Stimulated activated CD8-positive, alpha-beta memory T cell treated with anti-CD3 and anti-CD28 coated beads, Interleukin-15, amount 100 ng/mL, for 4 hours (primary cell): ENCODE measurements at places on chromosomes 1 and 21.

DNA sequence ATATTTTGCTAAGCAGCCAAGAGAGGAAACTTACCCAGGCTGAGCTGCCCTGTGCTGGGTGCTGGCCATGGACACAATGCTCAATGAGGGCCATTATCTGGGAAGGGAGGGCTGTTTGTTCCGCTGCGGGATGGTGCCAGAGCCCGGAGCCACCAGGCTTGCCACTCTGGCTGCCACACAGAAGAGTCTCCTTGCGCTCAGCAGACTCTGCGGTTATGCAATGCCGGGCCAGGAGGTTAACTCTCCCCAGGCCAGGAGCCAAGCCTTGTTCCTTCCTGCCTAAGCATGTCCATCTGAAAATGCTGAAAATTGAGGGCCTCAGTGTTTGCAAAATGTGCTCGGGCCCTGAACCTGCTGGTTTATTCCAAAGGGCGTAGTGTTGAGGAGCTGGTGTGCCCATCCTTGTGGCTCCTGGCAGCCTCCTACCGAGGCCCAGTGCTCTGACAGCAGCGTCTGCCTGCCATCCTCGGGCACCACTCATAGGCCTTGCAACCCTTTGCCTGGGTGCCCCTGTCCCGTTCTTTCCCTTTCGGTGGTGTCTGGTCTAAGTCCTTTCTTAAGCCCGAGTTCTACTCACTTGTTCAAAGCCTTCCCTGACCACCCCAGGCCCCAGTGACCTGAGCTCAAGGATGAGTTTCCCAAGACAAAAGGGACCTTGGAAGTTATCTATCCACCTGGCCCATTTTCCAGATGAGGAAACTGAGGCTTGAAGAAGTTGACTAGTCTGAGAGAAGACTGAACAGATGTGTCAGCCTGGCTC lies 133.8 kb upstream of the EDN2 start:
- no peak for DNase-seq

DNA sequence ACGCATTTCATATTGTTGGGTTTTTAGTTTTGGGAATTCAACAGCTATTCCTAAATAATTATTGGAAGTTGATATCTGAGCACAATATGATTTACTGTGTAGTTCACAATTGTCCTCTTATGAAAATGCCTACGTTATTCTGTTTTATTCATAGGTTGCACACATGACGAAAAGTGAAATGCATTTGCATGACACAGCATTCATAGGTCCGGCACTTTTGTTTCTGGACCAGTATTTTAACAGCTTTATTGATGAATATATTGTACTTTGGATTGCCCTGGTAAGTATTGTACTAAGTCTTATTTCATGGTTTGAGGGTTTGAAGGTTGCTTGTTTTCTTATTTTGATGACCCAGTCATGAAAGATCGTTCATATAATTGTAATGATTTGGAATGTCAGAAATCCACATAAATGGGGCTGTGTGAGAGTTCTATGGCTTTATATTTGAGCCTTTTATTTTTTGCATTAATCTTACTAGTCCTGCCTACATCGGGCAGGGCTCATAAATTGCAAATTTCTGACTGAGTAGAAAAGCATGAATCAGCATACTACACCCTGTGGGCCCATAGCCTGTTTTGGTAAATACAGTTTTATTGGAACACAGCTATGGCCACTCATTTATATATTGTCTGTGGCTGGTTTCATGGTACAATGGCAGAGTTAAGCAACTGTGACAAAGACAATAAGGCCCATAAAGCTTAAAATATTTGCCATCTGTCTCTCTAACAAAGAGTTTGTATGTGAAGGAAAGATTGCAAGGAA lies 17.0 kb downstream of the DENND2D start:
- no peak for DNase-seq

DNA sequence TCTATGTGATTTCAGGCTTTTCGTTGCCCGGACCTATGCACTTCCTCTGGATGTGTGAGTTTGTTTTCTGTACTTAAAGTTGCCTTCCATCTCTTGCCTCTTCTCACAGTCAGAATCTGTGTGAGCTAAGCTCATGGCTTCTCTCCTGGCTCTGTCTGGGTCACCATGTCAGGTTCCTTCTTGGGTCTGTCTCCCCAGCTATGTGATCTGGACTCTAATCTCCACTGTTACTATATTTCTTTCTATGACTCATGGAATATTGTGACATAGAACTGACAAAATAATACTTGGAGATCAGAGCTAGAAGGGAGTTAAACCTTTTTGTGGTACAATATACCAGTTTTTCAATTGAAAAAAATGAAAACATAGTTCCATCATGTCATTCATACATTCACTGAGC lies 172.7 kb upstream of the FGGY start:
- DNase-seq = no peak

GRCh38 chr1:224541072-224541790 lies 74.9 kb upstream of the CNIH3 start:
- no peak for DNase-seq

GRCh38 chr1:116373431-116374352 lies 648 bp downstream of the ATP1A1 start:
- peak; percentile 30 for DNase-seq

DNA sequence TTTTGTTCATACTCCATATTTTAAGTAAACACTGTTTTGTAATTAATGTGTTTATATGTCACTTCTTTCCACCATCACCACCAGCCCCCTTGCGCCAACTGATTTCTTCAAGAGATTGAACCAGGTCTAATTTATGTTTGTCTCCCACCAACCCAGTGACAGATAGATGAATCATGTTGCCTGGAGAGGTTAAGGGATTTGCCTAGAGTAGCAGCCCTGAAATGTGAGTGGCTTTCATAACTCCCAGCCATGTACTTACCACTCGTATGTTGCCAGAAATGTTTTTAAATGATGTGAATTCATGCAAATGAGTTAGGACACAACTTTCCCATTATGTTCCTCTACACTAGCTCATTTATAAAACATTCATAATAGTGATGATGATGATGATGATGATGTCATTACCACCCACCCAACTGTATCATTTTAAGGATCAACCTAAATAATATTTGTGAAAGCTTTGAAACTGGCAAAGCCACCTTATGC lies 86.9 kb downstream of the LRRC8D start:
- no peak for DNase-seq
